ENCODE measurements at places on chromosomes 1 and 21.
A peak's percentile ranks its signal among the peaks of the same experiment; 100 is the strongest.

DNA sequence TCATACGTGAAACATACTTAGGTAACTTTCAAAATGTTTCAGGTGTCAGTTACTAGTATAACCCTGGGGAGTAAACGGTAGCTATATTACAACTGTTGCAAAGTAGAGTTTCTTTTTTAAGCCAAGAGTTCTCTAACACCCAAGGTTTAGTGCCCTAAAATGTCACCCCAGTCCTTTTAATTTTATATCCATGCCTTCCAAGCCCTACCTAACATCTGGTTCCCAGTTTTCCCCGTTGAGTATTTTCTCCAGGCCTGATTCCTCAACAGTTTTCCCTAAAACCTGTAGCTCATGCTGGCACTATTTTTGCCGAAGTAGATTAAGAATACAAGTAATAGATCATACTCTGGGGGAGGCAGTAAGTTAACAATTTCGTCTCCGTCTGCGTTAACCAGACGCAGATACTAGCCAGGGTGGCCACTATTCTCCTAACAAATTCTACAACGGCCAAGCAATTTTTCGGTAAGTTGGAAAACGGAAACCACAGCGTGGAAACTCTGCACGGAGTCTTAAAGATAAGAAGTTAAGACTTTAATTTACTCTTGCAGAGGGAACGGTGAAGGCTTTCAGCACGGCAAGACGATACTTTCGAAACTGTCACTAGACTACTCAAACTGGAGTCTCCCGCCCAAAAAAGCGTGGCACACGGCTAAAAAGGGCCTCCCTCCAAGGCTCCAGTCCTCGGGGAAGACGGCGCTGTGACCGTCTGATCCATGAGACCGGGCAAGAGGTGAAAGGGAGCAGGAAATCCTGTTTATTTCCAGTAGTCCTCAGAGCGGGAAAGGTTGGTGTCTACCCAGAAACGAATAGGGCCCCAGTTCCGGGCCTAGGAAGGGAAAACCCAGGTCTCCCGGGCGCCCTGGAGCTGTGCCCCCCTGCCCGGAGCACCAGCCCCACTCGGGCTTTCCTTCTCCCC is 945 bp downstream of the SRSF4 start:
- DNase-seq, result no peak

DNA sequence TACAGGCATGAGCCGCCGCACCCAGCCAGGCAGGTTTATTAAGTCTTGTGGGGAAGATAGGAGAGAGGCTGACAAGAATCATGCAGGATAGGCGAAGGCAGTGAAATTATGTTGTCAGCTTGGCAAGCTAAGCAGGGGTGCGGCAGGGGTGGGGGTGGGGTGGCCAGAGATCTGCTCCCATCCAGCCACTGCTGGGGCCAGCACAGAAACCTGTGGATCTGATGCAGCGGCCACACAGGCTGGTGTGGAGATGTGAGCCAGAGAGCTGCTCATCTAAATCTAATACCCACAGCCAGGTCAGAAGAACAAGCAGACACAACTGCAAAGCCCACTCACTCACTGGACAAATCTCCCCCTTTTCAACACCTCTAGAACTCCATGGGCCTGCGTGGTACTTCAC is 68.7 kb downstream of the KCTD3 start:
- DNase-seq, result no peak

DNA sequence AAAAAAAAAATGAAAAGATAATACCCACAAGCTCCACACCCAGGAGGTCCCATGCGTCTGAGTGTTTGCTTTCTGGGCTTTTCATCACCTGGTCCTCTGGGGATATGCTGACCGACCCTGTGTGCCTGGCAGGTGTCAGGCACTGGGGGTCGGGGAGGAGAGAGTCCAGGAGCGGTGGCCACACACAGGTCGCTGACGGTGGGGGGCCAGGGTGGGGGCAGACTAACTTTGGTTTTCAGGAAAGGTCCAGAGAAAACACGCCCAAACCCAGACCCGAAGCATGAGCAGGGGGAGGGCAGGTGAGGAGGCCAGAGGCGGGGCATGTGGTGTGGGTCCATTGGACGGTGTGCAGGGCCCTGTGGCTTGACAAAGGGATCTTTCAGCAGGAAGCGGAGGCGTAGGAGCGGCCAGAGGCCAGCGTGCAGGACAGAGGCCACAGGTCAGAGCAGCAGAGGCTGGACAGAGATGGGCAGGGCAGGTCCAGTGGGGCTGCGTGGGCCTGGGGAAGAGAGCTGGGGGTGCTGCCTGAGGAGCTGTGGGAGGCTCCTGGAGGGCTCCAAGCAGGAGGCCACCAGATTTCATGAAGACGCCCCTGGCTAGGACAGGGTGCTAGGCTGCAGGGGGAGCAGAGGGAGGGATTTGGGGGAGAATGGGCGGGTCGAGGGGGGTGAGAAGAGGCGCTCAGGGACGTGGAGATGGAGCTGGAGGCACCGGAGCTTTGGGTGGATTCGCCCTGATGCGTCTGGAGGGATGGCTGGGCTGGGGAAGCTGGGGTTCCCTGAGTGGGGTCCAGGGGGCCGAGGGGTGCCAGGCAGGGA is 15.8 kb downstream of the RNF223 start:
- DNase-seq, result no peak

- DNase-seq, result peak; percentile 83
Measured at GRCh38 chr1:47192458-47193384, 2.9 kb upstream of the PDZK1IP1 start.

GRCh38 chr1:39689635-39690034 is 1.6 kb downstream of the HPCAL4 start:
- DNase-seq, result no peak

DNA sequence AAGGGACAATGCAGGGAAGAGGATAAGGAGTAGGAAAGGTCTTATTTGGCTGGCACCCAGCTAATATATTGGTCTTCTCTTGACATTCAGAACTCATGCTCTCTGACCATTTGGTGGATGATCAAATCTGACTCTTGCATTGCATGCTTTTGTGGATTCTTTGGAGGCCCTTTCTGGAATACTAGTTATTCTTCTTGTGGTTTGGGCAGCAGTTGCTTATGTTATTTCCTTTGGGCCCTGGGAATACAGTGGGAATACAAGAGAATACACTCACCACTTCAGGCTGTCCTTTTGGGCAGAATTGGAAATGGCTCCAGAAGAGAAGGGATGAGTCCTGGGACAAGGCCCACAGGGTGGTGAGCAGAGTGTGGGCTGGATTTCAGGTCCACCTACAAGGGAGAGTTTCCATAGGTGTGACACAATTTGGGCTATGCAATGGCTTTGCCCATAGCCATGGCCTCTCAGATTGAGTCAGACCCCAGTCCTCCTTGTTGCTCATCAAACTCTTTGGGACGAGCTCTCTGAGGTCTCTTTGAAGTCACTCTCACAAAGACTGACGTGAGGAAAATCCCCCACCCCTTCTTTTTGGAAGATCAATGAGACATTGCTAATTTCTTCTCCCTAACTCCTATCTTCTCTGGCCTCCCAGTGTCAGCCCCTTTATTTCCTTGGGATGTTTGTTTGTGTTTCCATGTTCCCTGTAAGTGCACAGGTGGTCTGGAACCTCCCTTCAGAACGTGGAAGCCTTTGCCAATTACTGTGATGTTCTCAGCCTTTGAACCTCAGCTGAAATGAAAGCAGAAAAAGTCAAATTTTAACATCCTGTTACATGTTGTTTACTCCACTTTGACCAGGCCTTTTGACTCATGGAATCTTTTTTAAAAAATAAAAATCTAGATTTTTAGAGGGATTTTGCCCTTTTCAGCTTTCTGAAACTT is 19.4 kb downstream of the HSD11B1 start:
- peak; percentile 64 for DNase-seq

GRCh38 chr1:24696041-24696755 is 49.0 kb upstream of the CLIC4 start:
- no peak for DNase-seq

DNA sequence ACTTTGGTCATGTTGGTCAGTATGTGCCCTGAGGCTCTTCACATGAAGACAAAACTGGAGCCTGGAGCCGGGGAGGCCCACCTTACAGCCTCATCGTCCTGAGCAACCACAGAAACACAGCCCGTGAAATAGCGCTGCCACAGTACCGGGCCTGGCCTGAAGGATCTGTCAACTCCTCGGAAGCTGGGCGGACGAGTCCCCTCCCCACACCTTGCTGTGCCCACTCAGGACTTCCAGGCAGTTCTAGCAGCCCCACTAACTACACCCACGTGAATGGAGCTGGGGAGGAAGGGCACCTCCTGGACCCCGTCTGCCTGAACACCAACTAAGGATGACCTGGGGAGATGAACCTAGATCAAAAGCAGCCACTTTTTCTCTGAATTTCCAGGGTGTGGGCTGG is 24.7 kb downstream of the SDE2 start:
- no peak for DNase-seq
